Activated CD4-positive, alpha-beta T cell treated with anti-CD3 and anti-CD28 coated beads for 24 hours (primary cell): ENCODE measurements at places on chromosomes 13 and 19.
A peak's percentile ranks its signal among the peaks of the same experiment; 100 is the strongest.

DNA sequence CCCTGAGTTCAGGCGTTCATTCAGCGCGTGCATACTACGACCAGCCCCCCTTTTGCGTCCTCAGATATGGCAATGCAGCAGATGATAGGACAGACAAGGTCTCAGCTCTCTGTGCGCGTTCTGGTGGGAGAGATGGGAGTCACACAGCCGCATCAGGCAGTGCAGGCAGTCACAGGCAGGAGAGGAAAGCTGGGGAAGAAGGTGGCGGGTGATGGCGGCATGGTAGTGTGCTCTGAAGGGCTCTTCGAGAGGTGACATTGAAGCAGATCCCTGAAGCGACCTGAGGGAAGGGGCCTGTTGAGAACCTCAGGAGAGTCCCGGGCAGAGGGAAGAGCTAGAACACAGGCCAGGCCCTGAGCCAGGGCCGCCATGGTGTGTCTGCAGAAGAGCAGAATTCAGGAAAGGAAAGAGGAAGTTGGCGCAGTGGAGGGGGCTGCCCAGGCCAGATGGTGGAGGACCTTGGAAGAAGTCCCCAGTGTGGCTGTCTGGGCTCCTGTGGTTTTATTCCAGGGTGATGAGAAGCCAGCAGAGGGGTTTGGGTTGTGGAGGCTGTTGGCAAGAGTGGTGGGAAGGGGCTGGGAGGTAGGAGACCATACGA lies 3.5 kb downstream of the USF2 start:
- no peak for DNase-seq

DNA sequence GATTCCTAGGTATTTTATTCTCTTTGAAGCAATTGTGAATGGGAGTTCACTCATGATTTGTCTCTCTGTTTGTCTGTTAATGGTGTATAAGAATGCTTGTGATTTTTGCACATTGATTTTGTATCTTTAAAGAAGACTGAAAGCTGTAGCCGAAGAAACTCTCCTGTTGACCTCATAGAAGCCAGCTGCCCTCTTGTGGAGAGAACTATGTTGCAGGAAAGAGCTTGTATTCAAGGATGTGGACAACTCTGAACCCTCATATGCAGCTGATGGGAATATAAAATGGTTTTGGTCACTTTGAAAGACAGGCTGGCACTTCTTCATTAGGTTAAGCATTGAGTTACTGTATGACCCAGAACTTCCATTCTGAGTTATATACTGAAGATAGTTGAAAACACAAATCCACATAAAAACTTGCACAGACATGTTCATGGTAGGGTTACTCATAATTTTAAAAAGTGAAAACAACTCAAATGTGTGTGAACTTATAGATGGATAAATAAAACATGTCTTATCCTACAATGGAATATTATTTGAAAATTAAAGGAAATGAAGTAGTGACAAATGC lies 65.8 kb upstream of the SLITRK6 start:
- DNase-seq, result no peak

- DNase-seq, result no peak
Observed at GRCh38 chr13:75415694-75416093, 66.3 kb downstream of the TBC1D4 start.

DNA sequence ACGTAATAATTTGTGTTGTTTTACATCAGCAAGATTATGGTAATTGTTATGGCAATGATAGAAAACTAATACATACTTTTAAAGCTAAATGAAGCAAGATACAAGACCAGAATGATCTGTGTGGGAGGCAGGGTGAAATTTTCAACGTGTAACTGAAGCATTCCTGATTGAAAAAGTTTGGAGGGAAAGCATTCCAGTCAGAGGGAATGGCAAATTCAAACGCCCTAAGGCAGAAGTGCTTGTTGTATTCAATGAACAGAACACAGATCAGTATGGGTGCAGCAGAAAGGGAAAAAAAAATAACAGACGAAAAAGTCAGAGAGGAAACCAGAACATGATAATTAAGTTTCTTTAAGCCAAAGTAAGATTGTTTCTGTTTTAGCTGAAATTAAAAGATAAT lies 928.5 kb upstream of the SLITRK1 start:
- no peak for DNase-seq

DNA sequence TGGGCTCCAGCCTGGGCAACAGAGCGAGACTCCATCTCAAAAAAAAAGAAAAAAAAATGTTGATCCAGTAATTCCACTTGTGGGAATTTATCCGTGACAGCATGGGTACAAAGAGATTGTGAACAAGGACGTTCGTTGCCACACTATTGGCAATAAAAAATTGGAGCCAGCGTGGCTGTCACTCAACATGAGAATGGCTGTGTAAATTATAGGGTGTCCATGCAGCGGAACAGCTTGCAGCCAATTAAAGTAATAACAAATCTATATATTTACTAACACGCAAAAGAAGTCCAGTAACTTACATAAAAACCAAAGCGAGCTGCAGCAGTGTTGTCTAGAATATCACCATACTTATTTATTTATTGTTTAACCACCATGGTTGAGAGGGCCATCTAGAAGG lies 19.3 kb downstream of the DPF1 start:
- DNase-seq, result no peak

DNA sequence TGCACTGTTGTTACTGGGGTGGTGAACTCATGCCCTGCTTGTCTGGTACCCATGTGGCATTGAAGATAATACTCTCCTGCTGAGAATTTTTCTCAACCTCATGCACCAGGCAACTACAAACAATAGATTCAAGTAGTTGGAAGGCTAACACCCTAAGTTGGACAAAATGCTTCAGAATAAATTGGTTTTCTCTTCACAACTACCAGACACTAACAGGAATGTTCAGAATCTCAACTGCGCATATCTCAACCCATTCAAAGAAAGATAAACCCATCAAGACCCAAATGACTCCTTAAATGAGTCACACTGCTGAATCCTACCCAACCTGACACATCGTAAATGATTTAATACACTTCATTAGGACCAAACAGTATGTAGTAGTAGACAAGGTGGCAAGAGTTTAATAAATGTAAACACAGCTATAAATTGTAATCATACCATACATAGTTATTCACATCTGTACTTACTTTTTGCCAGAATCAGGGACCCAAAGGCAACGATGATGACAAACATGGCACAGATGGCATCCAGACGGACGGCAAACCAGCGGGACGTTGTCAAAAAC lies 227.4 kb downstream of the ABCC4 start:
- no peak for DNase-seq

GRCh38 chr13:31970231-31970930 lies 61.2 kb upstream of the FRY start:
- no peak for DNase-seq

- DNase-seq, result no peak
Observed at GRCh38 chr19:4969772-4970531, 1.0 kb downstream of the KDM4B start.

DNA sequence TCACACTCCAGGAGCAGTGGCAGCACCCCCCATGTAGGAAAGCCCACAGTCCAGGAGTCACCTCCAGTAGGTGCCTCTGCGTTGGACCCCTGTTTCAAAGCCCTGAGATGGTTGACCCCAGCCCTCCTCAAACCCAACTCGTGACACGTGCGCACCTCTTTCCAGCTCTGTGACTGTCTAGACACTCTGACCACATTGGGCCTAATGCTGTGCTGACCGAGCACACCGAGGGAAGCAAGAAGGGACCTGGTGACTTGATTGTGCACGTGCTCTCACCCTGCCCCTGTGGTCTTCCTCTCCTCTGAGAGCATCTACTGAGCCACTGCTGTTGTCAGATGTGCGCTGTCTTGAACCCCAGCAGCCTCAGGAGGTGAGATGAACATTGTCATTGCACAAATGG lies 22.9 kb upstream of the SLC35E1 start:
- DNase-seq, result no peak

- DNase-seq, result no peak
Observed at GRCh38 chr13:24887759-24888158, 123.8 kb downstream of the RNF17 start.

- no peak for DNase-seq
Observed at GRCh38 chr13:66506979-66507378, 723.2 kb downstream of the PCDH9 start.

GRCh38 chr13:113637262-113638160 lies 20.5 kb downstream of the ATP4B start:
- DNase-seq, result no peak

- no peak for DNase-seq
Observed at GRCh38 chr19:51430221-51430620, 12.8 kb upstream of the SIGLEC10 start.

GRCh38 chr19:46616631-46617322 lies 8.1 kb downstream of the PTGIR start:
- no peak for DNase-seq

DNA sequence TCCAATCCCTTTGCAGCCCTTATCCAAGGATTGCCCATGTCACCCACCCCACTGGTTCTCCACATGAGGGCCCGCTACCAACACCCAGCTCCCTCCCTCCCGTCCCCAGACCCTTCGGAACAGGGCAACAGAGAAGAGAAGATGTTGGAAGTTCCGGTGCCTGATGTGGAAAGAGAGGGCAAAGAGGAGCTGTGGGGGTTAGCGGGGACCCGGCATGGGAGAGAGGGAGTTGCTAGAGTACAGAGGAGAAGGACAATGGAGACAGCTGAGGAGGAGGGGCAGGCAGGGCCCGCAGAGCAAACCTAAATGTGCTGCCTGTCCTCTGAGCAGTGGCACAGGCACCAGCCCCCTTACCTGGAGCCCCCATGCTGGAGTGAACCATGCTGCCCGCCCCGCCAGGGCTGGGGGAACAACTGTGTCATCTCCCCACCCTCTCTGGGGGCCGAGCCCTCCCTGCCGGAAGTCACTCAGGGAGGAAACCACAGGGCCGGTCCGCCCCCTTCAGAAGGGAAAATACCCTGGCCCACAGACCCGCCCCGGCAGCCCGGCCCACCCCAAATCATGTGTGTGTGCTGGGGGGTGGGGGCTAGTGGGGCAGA lies at the start of gene POU2F2:
TSS of gene POU2F2 (minus strand) at position 417 of the 599 bp plus-strand sequence. CDS start at position 382, 35 bp downstream.
- peak; percentile 80 for DNase-seq

- no peak for DNase-seq
Observed at GRCh38 chr19:1402411-1403070, 1.2 kb upstream of the GAMT start.

- no peak for DNase-seq
Observed at GRCh38 chr19:41694196-41694595, 6.1 kb upstream of the CEACAM7 start.

DNA sequence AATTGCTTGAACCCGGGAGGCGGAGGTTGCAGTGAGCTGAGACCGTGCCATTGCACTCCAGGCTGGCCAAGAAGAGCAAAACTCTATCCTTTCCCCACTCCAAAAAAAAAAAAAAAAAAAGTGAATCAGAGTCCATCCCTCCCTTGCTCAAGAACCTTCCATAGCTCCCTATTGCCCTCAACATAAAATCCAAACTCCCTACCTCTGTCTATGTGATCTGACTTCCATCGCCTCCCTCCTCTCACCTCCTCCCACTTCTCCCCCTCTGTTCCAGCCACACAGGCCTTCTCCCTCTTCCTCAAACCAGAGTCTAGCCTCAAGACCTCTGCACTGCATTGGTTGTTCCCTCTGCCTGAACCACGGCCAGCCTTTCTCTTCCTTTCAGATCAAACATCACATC lies 10.0 kb upstream of the TLE2 start:
- no peak for DNase-seq

DNA sequence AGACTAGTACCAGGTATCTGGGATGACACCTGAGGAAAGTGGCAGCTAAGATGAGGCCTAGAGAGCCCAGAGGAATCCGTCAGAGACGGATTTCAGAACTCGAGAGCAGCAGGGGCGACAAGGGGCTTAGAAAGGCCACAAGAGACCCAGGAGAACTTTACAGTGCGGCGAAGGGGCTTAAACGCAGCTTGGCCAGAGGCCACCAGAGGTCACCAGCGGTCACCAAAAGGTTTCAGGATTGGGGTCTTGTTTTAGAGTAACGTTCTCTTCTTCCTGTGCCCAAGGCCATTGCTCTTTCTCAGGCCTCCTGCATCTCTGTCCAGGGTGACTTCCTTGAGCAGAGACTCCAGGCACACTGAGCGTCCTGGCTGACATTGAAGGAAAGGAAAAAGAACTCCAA lies 2.2 kb downstream of the ZSCAN22 start:
- DNase-seq, result no peak

DNA sequence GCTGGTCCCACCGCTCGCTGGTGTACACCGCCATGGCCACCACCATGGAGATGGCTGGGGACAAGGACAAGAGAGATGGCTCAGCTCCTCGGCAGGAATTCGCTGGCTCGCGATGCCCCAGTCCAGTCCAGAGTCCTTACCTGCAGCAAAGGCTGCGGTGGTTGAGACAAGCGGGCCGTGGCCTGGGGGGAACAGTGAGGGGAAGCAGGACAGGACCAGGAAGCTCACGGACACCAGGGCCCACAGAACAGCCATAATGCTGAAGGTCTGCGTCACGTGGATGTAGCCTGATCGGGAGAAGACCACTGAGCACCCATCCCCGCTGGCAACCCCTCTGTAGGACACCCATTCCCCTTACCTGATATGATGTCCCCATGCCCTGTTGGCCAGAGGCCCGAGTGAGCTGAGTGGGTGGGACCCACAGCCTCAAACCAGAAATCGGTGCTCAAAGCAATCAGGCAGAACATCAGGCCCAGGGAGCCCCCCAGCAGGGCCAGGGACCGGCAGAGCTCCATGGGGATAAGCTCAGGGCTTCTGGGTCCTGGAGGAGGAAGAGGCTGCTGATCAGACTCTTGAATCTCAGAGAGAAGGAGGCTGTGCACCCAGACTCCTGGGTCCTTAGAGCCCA lies 319 bp downstream of the NKG7 start:
- no peak for DNase-seq

GRCh38 chr13:94344126-94344818 lies 135.2 kb downstream of the DCT start:
- DNase-seq, result no peak

- DNase-seq, result no peak
Observed at GRCh38 chr13:44058624-44059215, 179.0 kb downstream of the LACC1 start.

DNA sequence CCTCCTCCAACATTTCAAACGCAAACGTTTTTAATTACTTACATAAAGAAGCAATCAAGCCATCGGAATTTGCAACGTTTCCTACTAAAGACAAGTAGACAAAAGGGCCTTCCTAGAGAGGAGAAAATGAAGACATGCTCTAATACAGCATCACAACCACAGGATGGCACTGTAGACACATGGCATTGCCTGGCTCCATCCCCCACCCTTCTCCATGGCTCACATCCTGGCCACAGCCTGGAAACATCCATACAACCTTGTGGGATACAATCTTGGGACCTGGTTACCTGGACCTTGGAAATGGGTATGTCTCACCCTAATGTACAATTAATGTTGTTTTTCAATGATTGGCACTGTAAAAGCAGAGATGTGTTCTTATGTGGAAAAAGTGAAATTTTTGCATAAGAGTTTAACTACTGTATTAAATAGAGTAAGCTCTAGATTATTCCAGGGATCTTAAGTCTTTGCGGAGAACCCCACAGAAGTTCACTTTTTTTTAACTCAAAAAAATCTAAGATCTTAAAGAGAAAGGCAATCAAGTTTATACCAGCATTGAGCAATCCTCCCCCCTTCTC lies 21.5 kb downstream of the EBPL start:
- DNase-seq, result no peak

- no peak for DNase-seq
Observed at GRCh38 chr13:79936368-79937136, 404.4 kb downstream of the SPRY2 start.

GRCh38 chr19:2080336-2080988 lies 15.7 kb downstream of the MOB3A start:
- no peak for DNase-seq
